Suppressor macrophage treated with lipopolysaccharide for 1 hour (primary cell): ENCODE measurements at places on chromosomes 7 and 10.

- DNase-seq = no peak
Observed at GRCh38 chr10:93916257-93917063, 22.7 kb downstream of the SLC35G1 start.

DNA sequence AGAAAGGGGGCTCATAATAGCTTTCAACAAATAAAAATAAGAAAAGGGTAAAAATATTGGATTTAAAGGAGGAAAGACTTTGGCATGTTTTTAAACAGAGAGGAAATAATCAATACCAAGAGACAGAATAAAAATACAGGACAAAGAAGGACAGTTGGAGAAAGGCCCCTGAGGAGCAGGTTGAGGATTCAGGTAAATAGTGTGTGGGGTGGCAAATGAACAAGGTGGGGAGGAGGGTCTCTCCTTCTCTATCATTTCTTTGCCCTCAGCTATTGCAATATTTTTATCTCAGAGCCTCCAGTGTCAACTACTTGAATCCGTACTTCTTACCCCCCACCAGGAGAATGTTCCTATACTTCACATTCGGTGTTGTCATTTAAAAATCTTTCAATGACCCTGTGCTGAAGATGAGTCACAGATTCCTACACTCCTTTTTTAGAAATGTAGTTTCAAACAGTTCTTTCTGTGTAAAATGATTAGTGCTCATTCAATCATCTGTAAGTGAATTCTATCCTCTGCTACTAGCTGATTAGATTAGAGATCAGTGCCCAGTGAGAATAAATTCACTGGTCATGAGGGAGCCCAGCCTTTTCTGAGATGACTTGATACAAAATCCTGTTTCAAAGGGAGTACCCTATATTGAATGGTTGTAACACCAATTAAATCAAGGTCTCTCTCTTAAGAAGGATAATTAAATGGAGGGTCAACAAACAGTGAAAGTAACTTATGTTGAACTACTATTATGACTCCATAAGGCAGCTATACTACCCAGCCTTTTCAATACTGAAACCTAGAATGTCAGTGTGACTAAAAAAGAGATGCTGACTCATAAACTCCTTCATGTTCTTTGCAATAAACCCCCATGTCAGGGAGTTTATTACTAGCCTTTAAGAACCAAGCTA lies 50.4 kb upstream of the WNT16 start:
- no peak for DNase-seq

- DNase-seq = no peak
Observed at GRCh38 chr7:7521259-7521658, 14.4 kb downstream of the COL28A1 start.

DNA sequence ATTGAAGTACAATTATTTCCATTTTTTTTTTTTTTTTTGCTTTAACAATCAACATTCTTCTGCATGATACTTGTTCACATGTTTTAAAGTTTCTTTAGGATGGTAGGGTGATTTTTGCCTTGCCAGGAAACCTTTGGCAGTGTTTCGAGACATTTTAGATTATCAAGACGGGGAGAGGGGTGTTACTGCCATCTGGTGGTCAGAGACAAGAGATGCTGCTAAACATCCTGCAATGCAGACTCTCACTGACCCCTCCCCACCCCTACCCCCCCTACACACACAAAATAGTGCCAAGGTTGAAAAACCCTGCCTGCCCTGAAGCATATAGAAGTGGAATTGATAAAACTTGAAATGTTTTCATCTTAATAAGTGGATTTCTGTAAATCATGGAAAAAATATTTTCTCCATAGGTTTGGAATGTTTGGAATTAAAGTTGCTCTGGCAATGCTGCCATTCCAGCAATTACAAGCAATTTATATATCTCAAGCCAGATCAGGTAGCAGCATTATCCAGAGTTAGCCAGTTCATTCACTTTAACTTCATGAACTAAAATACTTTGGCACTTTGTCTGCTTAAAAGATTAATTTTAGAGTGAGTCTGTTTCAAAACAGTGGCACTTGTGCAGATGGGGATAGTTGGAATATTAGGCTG lies 62.1 kb downstream of the SDHAF3 start:
- DNase-seq = peak; percentile 76

GRCh38 chr7:76016191-76016947 lies 22.0 kb upstream of the TMEM120A start:
- no peak for DNase-seq

GRCh38 chr7:19900118-19900517 lies 126.7 kb upstream of the TMEM196 start:
- DNase-seq = no peak

DNA sequence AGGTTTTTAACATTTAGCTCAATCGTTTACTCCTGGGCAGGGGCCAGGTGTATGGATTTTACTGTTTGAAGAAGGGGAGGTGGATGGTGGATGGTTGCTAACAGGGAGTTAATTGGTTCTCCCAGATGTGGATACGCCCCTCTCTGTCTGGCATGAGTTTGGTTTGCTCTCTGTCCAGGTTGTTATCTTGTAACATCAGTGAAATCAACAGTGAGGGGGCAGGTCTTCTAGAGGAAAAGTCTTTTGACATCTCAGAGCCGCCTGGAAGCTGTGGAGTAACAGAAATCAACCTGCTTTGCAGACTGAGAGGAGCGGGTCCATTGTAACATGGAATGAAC lies 243.4 kb downstream of the MGMT start:
- DNase-seq = no peak

GRCh38 chr10:117457932-117458331 lies 82.7 kb upstream of the PDZD8 start:
- no peak for DNase-seq

- no peak for DNase-seq
Observed at GRCh38 chr10:35133586-35133985, 6.9 kb downstream of the CREM start.

- DNase-seq = no peak
Observed at GRCh38 chr10:123563581-123563855, 102.6 kb upstream of the GPR26 start.

DNA sequence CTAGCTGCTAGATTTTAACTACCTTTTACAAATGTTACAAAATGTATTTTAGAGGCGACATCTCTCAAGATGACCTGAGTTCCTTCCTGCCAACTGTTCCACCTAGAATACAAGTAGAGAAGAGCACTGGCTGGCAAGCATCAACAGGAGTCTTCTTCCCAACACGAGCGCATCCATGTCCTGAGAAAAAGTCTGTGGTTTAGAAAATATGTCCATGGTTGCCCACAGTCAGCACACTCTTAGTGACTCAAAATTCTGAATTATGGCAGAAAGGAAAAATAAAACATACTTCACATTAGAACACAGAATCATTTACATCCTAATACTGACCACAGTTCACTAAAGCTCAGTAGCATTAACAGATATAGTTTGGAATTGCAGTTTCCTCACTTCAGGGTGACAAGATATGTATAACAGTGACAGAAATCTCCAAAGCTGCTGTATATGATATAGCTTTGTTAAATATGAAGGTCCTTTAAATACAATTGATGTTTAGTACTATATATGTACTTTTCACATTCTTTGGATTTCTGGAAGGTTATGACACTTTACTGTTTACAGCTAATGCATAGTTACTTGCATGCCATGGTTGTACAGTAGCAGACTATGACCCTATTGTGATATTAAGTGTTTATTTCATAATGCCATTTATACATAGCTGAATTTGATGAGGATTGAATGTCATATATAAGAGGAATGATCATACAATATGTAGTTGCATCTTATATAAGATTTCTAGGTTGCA lies 327.1 kb downstream of the GFRA1 start:
- DNase-seq = no peak

GRCh38 chr10:93121311-93121710 lies 47.6 kb downstream of the CYP26A1 start:
- no peak for DNase-seq

DNA sequence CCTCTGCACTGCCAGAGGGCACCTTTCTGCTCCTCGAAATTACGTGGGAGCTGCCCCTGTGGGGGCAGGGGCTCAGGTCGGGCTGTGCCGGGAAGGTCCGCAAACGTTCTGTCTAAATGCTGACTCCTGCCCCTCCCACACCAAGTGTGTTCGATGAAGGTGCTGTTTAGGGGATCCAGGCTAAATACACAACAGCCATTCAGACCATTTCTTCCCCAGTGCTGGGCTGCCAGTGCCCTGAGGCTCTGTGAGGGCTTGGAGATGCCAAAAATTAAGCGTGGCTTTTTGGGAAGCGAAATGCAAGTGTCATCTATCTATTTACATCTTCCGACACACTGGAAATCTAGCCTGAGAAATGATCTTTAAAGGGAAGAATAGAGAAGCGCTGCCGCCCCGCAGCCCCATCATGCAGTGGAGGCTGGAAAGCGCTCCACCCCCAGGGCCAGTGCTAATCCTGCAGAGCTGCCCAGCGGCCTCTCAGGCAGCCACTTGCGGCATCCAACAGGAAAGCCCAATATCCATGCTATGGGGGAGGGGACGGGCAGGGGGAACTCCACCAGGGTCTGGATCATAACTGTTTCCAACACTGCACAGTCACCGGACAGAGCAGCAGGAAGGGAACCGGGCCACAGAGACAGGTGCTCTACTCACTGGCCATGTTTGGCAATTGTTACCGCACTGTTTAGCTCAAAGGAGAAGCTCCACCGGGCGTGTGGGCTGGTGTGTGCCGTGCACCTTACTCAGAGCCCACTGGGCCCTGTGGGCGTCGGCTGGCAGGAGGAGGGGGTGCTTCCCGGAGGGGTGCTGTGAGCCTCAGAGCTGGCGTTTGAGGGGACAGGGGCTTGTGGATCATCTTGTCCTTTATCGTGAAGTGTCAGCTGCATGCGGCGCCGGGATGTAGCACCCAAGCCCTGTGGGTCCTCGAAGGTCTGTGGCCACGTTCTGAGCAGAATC lies 205.5 kb downstream of the DNAJB6 start:
- no peak for DNase-seq

DNA sequence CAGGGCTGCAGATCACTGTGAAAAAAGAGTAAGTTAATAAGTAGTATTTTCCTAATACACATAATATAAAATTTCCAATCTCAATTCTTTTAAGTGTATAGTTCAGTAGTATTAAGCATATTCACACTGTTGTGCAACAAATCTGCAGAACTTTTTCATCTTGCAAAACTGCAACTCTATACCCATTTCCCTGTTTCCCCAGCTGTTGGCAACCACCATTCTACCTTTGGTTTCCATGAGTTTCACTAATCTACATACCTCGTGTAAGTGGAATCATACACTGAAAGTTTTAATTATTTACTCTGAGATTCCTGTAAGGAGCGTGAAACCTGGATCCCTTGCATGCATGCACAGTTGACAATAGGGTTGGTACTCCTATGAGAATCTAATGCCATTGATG lies 155.4 kb downstream of the ZPBP start:
- no peak for DNase-seq

GRCh38 chr7:81791568-81792518 lies 22.0 kb upstream of the HGF start:
- peak; percentile 34 for DNase-seq

GRCh38 chr10:126177417-126178030 lies 210.8 kb downstream of the ADAM12 start:
- DNase-seq = no peak

- no peak for DNase-seq
Observed at GRCh38 chr7:4904346-4904745, 20.8 kb upstream of the RADIL start.

DNA sequence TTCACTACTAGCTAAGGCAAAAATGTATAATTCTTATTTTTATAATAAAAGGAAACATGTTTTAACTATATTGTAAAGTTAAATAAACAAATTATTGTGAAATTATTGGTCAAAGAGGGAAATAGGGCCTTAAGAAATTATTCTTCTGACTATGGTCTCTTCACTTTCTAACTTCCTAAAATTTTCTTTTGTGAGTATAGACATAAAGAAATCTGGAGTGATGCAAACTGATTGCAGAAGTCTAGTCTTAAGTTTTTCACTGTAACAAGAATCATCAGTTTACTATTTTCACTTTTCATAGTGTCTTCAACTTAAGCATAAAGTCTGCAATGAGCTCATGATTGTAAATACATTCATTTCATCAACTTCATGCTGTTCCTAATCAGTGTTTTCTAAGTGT lies 525.4 kb downstream of the TFEC start:
- DNase-seq = peak; percentile 42

- DNase-seq = peak; percentile 97
Observed at GRCh38 chr10:61941202-61941681, 39.7 kb downstream of the ARID5B start.
